ENCODE measurements at places on chromosomes 2 and 18.

DNA sequence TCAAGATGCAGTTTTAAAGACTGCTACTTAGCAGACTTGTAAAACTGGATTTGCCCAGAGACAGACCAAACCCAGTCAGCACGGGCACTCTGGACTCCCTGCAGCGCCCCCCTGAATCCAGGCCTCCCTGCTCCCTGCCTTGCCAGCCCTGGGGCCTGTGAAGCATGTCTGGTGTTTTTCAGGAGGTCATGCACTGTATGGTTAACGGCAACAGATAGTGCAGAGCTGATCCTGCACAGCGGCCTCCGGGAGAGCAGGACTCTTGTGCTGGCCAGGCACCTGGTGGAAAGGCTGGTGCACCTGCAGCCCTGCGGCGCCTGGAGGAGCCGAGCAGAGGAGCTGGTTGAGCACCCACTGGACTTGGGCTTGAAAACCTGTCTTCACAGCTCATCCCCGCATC is 30.4 kb downstream of the HDAC4 start:
- no peak for DNase-seq

- DNase-seq, result no peak
Observed at GRCh38 chr2:186058614-186059013, 320.0 kb downstream of the FSIP2 start.

DNA sequence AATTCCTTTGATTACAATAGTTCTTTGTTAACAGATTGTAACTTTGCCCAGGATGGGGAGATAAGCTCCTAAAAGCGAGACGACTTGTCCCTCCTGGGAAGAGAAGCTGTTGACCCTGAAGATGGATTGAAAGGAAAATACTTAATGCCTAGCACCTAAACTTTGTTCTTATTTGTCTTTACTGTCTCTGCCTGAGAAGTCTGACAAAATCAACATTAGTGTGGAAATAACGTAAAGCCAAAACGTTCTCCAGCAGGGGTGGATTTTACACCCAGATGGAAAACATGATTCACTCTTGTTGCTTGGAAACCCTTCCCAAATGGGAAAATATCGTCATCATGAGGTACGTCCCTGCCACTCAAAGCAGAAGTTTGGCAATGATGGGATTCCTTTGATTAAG is 450.1 kb downstream of the SLC4A3 start:
- DNase-seq, result no peak

DNA sequence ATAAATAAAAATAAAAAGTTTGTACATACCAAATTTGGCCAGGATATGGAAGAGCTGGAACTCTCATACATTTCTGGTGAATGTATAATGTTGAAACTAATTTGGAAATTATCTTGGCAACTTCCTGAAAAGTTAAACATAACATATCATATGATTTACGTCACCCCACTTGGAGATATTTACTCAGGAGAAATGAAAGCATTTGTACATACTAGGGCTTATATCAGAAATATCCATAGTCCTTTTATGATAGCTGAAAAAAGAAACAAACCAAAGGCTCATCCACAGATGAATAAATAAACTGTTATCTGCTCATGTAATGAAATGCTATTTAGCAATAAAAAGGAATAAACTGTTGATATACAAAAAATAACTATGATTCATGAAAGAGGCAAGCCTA is 318.2 kb upstream of the NRXN1 start:
- no peak for DNase-seq

GRCh38 chr2:240146627-240147278 is 6.3 kb upstream of the OTOS start:
- DNase-seq, result no peak

GRCh38 chr2:130345091-130345490 is 2.4 kb downstream of the IMP4 start:
- no peak for DNase-seq

GRCh38 chr18:55927831-55928230 is 339.8 kb upstream of the TCF4 start:
- no peak for DNase-seq

GRCh38 chr18:37948471-37948870 is 382.9 kb upstream of the CELF4 start:
- no peak for DNase-seq

DNA sequence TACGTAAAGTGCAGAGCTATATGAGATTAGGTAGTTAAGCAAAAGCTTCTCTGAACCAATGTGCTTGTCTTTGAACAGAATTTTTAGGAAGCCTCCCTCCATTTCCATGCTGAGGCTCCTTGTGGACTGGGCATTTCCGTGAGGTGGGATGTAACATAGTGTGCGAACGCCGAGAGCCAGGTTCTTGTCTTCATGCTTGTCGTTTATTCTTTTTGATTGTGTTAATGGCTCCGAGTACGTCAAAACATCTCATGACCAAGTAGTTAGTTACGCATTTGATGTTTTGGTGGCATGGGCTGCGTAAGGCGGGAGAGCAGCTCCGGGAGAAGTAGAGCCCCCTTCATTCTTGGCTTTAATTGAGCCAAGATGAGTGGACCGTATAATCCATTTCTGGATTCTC is 32.9 kb downstream of the DGKD start:
- no peak for DNase-seq

- no peak for DNase-seq
Observed at GRCh38 chr2:177881008-177881747, 191.4 kb downstream of the PDE11A start.

DNA sequence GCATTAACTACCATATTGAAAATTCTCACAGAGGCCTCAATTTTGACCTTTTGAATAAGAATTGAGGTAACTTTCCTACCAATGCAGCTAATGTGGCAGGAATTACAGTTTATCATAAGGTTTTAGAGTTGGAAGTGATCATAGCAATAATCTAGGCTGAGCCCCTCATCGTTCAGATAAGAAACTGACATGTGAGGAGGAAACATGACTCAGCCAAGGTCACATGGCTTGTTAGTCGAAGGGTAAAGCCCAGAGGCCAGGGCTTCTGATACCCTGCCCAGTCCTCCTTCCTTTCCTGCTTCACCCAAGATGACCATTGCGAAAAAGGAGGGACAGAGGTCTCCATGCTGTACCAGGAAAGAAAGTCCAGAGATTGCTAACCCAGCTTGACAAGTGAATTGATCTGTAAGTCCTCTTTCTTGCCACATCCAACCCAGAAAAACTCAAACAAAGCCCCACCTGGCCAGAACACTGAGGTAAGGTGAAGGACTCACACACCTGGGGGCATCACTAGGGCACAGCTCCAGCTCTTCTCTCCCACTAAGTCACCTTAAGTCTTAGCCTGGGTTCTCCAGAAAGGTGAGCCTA is 174.8 kb downstream of the EN1 start:
- DNase-seq, result no peak

GRCh38 chr2:95331606-95332005 is 34.5 kb downstream of the KCNIP3 start:
- no peak for DNase-seq

- DNase-seq, result no peak
Observed at GRCh38 chr2:217950401-217950871, 52.4 kb downstream of the TNS1 start.

DNA sequence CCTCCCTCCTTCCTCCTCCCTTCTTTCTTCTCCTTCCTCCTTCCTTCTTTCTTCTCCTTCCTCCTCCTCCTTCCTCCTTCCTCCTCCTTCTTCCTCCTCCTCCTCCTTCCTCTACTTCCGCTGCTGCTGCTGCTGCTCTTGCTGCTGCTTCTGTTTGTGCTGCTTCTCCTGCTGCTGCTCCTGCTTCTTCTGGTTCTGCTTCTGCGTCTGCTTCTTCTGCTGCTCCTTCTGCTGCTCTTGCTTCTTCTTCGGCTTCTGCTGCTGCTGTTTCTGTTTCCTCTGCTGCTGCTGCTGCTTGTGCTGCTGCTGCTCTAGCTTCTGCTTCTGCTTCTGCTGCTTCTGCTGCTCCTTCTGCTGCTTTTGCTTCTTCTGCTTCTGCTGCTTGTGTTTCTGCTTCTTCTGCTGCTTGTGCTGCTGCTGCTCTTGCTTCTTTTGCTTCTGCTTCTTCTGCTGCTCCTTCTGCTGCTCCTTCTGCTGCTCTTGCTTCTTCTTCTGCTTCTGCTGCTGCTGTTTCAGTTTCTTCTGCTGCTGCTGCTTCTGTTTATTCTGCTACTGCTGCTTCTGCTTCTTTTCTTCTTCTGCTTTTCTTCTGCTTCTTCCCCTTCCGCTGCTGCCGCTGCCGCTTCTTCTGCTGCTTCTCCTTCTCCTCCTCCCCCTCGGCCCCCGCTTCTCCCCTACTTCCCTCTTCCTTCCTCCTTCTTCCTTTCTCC is 8.6 kb downstream of the SNRNP27 start:
- no peak for DNase-seq

- DNase-seq, result peak; percentile 51
Observed at GRCh38 chr2:26847307-26847654, 651 bp upstream of the DPYSL5 start.

- DNase-seq, result peak; percentile 67
Observed at GRCh38 chr2:98479959-98480524, 35.4 kb downstream of the INPP4A start.

DNA sequence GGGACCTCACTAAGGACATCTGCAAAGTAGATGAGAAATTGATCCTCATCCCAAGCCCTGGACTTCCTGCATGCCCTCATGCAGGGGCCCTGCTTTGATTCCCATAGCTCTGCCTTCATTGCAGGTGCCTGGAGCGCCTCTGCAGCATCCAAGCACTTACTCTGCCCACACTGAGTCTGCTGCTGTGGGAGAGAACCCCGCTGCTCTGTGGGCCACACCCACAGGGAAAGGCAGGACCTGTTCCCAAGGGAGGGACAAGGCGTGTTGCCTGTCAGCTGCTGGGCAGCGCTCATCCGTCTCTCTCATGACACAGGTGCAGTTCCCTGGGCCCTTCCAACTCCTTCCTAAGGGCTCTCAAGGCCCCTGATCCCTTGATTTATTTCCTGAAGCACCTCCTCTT is 266.8 kb upstream of the SMIM21 start:
- DNase-seq, result no peak

- DNase-seq, result no peak
Observed at GRCh38 chr2:28163627-28164279, 228.9 kb upstream of the FOSL2 start.

- DNase-seq, result no peak
Observed at GRCh38 chr2:2942225-2942624, 435.4 kb downstream of the EIPR1 start.

DNA sequence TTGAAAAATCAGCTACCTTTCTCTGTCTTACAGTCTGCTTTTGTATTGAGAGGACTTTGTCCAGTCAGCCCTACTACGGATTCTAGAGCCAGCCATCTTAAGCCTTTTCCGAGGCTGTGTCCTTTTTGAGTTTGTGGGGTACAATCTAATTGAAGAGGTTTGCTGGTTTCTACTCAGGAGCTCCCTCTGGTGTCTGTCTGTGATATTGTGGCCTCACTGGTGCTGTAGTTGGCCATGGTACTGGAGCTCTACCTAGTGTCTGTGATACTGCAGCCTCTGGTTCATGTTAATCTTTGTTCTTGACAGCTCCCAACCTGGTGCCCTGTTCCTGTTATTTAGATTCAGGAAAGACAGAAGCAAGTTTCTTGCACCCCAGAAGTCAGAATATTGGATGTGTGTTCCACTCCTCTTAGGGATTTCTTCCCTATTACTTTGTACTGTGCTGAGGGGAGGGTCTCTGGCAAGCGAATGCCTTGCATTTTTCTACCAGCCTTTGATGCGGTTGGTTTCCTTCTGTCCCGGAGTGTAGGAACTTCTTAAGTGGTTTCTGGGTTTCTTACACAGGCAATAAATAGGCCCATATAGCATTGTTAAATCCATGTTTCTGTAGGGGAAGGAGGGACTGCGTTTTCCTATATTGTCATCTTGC is 78.5 kb downstream of the ACSL3 start:
- peak; percentile 12 for DNase-seq

- no peak for DNase-seq
Observed at GRCh38 chr2:58447586-58447985, 206.5 kb upstream of the FANCL start.

DNA sequence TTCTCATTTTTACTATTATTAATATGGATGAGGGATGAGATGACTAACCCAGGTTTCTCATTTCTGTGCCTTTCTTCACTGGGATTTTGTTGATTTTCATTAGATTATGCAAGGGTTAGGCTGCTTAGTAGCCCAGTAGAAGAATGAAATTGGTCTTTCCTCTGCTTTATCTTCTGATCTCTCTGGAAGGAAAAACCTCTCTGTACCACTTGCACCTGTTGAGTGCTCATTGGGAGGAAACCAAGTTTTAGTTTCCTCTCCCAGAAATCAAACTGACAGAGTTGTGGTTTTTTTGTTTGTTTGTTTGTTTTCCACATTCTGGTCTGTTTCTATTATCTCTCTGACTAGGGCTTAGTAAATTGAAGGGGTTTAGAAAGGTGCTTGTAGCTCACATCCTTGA is 60.8 kb downstream of the KIAA1328 start:
- no peak for DNase-seq

GRCh38 chr18:9437021-9437437 is 38.3 kb upstream of the RALBP1 start:
- no peak for DNase-seq

DNA sequence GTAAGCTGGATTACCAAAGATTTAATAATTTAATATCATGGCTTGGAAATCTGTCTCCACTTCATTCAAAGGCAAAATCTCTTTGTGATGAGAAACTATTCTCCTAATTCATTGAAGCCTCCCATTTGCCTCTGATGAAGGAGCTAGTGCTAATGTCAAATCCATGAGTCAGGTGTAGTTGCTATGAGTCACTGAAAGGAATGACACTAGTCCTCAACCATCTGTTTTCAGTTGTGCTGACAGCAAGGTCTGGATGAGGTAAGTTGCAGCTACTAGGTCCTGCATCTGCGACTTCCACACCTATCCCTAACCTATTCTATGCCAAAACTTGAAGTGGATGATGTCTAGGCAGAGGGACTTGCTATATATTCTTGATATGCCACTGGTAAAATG is 324.0 kb upstream of the UBE2E3 start:
- no peak for DNase-seq

DNA sequence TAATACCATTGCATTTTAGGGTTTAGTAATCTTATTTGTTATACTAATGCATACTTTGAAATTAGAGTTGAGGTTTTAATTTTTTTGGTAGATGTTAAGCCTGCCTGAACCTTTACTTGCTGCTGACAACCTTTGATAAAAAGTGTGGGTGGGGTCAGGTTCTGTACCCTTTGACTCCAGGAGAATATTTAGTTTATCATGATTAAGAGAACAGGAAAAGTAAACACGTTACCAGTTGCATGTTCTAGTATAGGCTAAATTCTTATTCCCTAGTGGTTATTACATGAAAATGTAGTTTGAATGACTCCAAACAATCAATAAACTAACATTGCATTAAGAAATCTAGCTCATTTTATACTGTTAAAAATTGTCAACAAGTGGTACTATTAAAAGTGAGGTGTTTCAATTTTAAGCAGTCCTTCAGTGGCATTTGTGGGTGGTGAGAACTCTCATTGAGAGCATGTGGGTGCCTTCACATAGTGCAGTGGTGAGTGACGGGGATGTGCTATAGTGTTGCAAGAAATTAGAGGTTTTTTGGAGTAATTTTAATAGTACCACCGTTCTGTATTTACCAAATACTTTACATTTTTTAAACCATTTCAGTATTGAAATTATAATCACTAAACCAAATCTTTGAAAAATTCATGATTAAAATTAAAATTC is 29.9 kb downstream of the PHLPP1 start:
- DNase-seq, result no peak

- DNase-seq, result no peak
Observed at GRCh38 chr18:26074246-26074645, 16.2 kb downstream of the SS18 start.

GRCh38 chr2:108813732-108814131 is 27.2 kb downstream of the CCDC138 start:
- no peak for DNase-seq
